ENCODE measurements at places on chromosomes 7 and 10.

GRCh38 chr10:63128443-63128842, 4.7 kb upstream of the NRBF2 start:
- no peak for DNase-seq

- DNase-seq, result no peak
Observed at GRCh38 chr10:86511027-86511865, 10.3 kb downstream of the WAPL start.

DNA sequence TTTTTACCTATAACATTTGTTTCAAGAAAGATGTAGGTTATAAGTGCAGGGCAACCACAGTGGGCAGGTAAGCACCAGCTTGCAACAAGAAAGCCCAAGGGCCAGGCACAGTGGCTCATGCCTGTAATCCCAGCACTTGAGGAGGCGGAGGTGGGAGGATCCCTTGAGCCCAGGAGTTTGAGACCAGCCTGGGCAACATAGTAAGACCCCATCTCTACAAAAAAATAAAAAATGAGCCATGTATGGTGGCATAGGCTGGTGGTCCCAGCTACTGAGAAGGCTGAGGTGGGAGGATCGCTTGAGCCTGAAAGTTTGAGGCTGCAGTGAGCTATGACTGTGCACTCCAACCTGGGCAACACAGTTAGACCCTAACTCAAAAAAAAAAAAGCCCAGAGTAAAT, 12.8 kb downstream of the BCL7B start:
- no peak for DNase-seq

GRCh38 chr7:30034501-30034900, 6.3 kb downstream of the PLEKHA8 start:
- no peak for DNase-seq

DNA sequence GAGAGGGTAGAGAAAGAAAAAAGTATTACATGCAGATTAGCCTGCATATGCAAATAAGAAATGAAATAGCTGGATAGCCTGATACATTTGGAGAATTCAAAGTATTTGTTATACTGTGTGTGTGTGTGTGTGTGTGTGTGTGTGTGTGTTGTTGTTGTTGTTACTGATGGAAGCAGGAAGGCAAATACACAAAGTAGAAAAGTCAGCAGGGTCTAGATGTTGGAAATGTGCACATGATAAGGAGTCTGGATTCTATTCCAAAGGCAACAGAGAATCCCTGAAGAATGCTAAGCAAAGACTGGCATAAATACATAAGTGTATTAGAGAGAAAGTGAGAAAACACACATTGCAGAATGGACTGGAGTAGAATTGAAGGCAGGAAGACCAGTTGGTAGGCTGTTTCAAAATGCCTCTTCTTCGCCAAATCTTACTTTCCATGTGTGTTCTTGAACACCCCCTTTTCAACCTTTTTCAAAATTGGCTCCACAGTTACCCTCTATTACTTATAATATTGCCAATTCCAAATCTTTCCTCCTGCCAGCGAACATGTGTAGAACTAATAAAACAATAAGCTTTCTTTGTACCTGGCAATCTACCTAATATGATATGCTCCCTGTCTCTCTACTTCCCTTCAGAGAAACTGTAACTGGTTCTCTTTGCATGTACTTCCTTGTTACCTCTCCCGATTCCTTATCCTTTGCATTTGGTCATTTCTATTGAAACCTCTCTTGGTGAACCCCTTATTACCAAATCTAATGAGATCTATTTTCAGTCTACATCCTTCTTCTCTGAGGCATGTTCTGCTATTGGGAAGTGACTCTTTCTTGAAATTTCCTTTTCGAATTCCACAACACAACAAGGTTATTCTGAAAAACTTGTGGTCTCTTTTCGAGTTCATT, 6.2 kb downstream of the CPED1 start:
- no peak for DNase-seq

DNA sequence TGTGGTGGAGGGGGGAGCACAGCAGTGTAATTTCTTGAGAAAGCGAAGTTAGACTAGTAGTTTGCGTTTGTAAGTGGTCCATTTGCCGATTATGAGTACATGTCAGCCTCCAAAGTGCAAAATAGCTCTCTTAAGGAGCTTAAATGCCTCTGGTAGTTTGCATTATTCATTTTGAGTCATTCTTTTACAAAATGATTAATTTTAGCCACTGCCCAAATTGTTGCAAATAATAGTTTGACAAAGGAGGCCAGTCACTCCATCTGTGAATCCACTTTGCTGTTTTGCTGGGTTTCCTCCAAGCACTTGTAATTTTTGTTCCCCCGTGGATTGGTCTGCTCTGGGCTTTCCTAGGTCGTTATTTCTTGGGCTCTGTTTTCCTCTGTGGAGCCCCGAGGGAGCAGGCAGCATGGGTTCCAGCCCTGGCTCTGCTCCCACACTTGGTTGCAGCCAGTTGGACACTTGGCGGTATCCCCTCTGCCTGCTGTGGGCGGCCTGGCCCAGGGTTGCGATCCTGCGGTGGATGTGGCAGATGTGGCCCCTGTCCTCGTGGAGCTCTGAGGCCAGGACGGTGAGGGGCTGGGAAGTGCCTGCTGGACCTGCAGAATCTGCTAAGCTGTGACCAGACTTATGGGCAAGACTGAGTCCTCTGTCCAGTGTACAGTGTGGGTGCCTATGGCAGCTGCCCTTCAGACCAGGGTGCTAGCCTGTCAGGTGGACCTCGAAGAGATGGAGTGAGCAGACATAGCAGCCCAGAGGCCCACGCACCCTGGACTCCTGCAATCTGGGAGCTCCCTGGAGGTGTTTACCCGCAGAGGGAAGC, 129.1 kb upstream of the BTBD16 start:
- DNase-seq, result no peak

DNA sequence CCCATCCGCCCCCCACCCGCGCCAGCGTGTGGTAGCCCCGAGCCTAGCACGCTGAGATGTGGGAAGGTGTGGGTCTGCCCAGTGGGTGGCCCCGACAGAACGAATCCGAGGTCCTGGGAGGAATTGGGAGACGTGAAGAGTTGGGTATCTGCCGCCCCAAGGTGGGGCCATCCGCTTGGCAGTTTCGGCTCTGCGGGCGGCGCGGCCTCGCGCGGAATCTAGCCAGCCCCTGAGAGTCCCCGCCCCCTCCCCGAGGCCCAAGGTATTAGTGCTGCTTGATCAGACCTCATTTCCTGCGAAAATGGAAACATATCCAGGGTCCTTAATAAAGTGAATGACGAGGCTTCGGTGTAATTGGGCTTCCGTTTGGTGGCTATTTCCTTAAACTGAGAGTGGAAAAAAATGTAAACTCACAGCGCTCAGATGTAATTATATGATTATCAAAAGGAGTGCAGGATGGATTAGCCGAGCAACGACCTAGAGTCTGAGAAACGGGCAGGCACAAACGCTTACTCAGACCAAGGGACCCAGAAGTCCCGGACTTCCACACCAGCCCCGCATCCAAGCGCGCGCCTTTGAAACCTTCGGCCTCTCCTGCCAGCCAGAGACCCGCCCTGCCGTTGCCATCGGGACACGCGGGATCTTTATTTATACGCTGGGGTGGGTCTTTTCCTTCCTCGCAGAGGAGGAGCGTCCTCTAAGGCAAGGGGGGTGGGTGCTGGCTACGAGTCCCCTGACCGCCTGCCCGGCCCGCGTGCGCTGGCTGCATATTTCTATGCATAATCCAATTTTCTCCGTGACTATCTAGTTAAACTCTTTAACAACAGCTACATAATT, 12.8 kb downstream of the LBX1 start:
- no peak for DNase-seq

- DNase-seq, result no peak
Observed at GRCh38 chr10:58384095-58384494, 1.1 kb upstream of the TFAM start.

DNA sequence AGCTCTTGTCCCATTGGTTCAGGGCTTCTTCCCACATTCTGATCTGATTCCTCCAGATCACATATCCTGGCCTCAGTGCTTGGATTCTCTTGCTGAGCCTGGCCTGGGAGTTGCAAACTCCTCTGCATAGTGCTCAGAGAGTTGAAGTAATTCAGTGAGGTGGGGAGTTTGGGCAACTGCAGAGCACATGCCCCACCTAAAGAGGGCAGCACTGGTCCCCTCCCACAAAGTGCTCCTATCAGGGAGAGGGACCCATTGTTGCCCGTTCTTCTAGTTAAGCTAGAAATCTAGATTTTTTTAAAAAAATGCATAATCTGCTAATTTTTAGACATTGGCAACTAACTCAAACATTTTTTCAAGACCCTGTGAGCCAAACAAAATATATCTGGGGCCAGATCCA, 45.1 kb downstream of the CHN2 start:
- peak; percentile 27 for DNase-seq

- DNase-seq, result no peak
Observed at GRCh38 chr10:54131833-54132232, 669.2 kb downstream of the PCDH15 start.

DNA sequence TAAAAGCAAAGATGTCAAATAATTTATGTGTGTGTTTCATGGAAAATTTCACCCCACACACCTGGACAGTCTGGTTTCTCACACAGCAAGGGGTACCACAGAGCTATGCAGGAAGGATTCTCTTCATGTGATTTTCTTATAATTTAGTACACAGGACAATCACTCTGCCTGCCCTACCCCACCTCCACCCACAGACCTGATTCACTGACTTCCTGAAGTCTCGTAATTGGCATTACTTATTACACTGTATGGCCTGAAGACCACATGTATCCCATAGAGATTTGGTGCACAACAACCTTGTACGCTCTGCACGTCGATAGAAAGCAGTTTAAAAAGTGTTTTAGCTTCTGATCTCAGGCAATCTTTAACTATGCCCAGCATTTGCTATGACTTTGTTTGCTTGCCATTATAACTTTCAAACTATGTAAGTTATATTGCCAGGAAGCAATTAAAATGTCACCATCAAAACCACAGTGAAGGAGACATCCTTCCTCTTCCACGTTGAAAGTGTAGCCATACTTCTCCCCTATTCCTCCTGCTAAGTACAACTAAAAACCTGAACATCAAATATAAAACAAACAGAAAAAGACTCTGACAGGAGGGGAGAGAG, 279.4 kb upstream of the IMMP2L start:
- no peak for DNase-seq

- DNase-seq, result no peak
Observed at GRCh38 chr10:108782411-108782810, 1140.9 kb downstream of the XPNPEP1 start.

DNA sequence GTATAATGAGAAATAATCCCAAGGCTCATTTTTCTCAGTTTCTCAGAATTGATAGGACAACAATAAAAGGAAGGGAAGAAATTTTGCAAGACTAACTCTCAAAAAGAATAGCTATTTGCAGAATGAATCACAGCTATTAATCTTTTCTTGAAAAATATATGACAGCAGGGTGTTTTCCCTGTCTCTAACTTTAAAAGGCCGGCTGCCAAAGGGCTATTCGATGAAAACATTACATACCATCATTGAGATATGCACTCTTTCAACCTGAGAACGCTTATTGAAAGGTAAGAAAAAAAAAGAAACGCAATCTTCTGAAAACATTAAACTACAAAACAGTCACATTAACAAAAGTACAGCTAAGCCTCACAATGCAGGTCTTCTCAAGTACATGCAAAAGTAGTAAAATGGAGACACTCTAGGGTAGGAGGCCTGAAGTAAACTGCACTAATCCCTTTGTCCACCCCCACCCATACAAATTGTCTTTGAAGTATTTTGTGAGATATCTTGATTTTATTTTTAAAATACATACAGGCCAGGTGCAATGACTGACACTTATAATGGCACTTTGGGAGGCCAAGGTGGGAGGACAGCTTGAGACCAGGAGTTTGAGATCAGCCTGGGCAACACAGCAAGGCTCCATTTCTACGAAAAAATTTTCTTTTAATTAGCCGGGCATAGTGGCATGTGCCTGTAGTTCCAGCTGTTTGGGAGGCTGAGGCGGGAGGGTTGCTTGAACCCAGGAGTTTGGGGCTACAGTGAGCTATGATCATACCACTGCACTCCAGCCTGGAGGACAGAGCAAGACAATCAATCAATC, 83.0 kb downstream of the PARD3 start:
- DNase-seq, result no peak

- no peak for DNase-seq
Observed at GRCh38 chr7:25788961-25789620, 362.9 kb upstream of the NFE2L3 start.

- no peak for DNase-seq
Observed at GRCh38 chr7:89914711-89915110, 239.6 kb upstream of the STEAP1 start.

GRCh38 chr7:16905300-16906044, 23.7 kb upstream of the AGR3 start:
- no peak for DNase-seq

GRCh38 chr7:74718336-74718735, 55.5 kb upstream of the NCF1 start:
- DNase-seq, result no peak

GRCh38 chr7:77335581-77335980, 80.6 kb downstream of the GSAP start:
- no peak for DNase-seq

- DNase-seq, result peak; percentile 85
Observed at GRCh38 chr7:64045301-64046040, at the start of gene ZNF727. ZNF727 (plus strand) TSS chr7:64045434; CDS start chr7:64045622, 188 bp downstream.

DNA sequence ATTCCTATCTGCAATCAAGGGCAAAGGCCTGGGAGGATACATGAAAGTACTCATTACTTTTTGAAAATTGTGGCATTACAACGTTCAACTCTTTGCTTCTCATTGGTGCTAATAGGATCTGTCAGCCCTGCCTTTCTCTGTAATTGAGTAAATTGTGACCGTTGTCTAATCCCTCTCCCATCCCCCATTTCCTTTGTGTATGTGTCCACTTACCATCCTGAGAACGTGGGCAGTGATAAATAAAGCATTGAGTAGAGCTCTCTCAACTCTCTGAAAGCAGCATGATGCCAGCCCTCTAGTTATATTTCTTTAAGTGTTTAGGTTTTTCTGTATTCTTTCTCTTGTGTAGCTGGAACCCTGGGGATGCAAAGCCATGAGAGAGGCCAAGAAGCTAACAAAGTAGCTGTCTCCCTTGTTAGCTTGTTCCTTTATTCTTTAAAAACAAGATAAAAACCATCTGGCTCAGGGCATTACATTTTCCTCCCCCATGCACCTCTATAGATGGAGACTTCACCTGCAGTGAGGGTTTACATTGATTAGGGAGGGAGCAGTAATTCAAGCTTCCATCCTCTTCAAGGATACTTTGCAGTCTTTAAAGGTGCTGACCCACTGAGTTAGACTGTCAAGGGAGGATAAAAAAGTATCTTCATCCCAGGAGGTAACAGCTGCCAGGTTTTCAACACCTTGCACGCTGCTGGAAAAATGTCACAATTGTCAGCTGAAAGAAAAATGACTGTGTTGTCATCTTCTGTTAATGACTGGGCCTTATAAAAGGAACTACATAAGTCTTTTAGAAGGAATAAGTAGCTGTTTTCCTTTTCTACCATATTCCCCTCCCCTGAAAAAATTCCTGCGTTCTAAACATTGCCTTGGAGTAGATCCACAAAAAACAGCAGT, 112.3 kb downstream of the BTRC start:
- DNase-seq, result no peak
